ENCODE measurements at places on chromosomes 12 and 14. TPM values are rescaled to one million over a fixed set of nuclear protein-coding genes. Genes with fewer than 3 reads are reported as not detected.

Gene C14orf119
- total RNA-seq, result 10.5 TPM

Gene PKP2
- 0.25 TPM for total RNA-seq

Gene C12orf75
- total RNA-seq, result 33.2 TPM

Gene IFNG-AS1
- 0.29 TPM for total RNA-seq

Gene ZNF26
- total RNA-seq, result 27.1 TPM

Gene SLC6A12
- total RNA-seq, result not detected

Gene RNASE4
- not detected for total RNA-seq

Gene ZDHHC22
- not detected for total RNA-seq

Gene DUSP6
- total RNA-seq, result 15.5 TPM

Gene ESPL1
- 0.30 TPM for total RNA-seq

Gene TSHR
- total RNA-seq, result 0.50 TPM

Gene NRIP2
- not detected for total RNA-seq

Gene PAPOLA
- 141 TPM for total RNA-seq

Gene CD69
- total RNA-seq, result 1,104 TPM

Gene TPPP2
- total RNA-seq, result not detected

Gene KLHDC1
- total RNA-seq, result 7.4 TPM

Gene ACSS3
- not detected for total RNA-seq

DNA sequence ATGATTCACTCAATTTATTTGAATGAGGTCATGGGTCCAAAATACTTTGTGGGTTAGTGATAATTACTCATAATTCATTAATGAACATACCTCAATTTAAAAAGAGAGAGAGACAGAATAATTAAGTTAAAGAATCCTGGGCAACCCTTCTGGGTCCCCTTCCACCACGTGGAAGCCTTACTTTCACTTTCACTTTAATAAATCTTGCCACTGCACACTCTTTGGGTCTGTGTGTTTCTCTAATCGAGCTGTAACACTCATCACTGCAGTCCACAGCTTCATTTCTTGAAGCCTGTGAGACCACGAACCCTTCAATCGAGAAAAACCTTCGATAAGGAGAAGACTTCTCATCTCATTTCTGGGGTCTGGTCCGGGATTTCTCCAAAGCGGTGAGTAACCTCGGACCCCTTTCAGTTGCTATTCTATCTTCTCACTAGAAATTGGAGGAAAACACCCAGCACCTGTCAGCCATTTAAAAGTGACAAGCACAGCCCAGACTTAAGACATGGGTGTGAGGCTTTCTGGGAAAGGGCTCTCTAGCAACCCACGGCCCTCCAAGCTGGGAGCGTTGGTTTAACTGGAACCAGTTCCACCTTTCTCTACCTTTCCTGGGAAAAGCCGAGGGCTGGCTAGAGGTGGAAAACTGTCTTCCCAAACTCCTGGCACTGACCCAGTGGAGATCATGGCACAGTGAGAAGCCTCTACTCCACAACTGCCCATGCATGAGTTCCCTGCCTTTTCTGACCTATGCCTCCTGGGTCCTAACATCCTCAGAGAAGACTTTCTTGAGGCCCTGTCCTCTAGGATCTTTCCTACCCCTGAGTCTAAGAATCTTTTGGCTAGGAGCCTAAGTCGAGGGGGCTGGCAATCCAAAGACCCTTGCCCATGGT, 148.8 kb upstream of the ATF7IP start:
- H3K27ac ChIP-seq, result peak overlapping the region; percentile 85
- peaks cover 8% of the 10 kb centered on the region for H3K4me1 ChIP-seq
- DNase-seq, result no peak
- H3K27me3 ChIP-seq, result no peaks in the 10 kb centered on the region
- no peaks in the 10 kb centered on the region for H3K36me3 ChIP-seq
- H3K4me3 ChIP-seq, result peak overlapping the region; percentile 76

DNA sequence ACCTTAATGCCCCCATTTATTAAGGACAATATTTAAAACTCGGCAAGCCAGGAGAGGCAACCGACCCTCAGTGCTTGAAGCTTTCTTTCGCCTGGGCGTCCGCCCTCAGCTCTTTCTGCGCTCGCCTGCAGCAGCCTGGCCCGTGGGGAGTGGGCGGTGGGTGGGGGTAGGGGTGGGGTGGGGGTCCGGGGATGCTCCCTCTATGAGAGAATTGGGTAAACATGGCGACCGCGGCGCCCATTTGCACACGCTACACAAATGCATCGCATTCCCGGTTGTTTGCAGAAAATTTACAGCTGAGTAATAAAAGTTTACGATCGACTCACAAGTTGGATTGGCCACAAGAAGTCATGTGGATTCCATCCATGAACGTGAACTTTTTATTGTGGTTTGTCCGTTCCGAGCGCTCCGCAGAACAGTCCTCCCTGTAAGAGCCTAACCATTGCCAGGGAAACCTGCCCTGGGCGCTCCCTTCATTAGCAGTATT, 7.7 kb downstream of the HOXC8 start:
- DNase-seq, result no peak
- no peak overlapping the region for H3K4me3 ChIP-seq
- peaks cover 7% of the 10 kb centered on the region for H3K36me3 ChIP-seq
- H3K4me1 ChIP-seq, result peaks cover 13% of the 10 kb centered on the region
- H3K27me3 ChIP-seq, result peaks cover 62% of the 10 kb centered on the region

GRCh38 chr12:913919-914698, 35.4 kb downstream of the RAD52 start:
- peak overlapping the region; percentile 89 for H3K27ac ChIP-seq
- H3K36me3 ChIP-seq, result peaks cover 4% of the 10 kb centered on the region
- DNase-seq, result no peak
- H3K4me1 ChIP-seq, result peaks cover 12% of the 10 kb centered on the region
- no peak overlapping the region for H3K4me3 ChIP-seq

- DNase-seq, result no peak
- H3K36me3 ChIP-seq, result peaks cover 2% of the 10 kb centered on the region
- H3K27me3 ChIP-seq, result no peaks in the 10 kb centered on the region
- no peak overlapping the region for H3K4me3 ChIP-seq
- H3K4me1 ChIP-seq, result peaks cover 31% of the 10 kb centered on the region
These were observed 2.8 kb downstream of the PHB2 start for GRCh38 chr12:6967651-6968100.

- no peak overlapping the region for H3K27ac ChIP-seq
- H3K27me3 ChIP-seq, result no peaks in the 10 kb centered on the region
- H3K36me3 ChIP-seq, result peaks cover 5% of the 10 kb centered on the region
- no peak overlapping the region for H3K4me3 ChIP-seq
These were observed 33.8 kb downstream of the STK38L start for GRCh38 chr12:27277846-27278260.

- H3K27ac ChIP-seq, result peak overlapping the region; percentile 99
- no peaks in the 10 kb centered on the region for H3K27me3 ChIP-seq
- H3K4me1 ChIP-seq, result peaks cover 42% of the 10 kb centered on the region
- peaks cover 2% of the 10 kb centered on the region for H3K36me3 ChIP-seq
- peak overlapping the region; percentile 80 for H3K4me3 ChIP-seq
- DNase-seq, result no peak
These were observed 17.4 kb downstream of the BICDL1 start for GRCh38 chr12:120006258-120006975.

DNA sequence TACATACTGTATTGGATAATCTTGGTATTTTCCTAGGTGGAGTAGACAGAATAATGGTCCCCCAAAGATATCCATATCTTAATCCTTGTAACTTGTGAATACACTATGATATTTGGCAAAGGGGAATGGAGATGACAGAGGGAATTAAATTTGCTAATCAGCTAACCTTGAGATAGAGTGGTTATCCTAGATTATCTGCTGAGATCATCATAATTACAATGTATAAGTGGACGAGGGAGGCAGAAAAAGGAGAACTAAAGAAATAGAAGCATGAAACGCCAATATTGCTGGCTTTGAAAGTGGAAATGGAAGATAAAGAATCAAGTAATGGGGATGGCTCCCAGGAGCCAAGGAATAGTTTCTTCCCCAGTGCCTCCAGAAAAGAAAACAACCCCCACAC, 398.7 kb downstream of the NOVA1 start:
- H3K27ac ChIP-seq, result no peak overlapping the region
- no peak for DNase-seq
- no peaks in the 10 kb centered on the region for H3K27me3 ChIP-seq

- peak overlapping the region; percentile 98 for H3K27ac ChIP-seq
- peaks cover 34% of the 10 kb centered on the region for H3K4me1 ChIP-seq
These were observed 1.0 kb downstream of the NAA25 start for GRCh38 chr12:112107306-112108201.

- H3K27ac ChIP-seq, result no peak overlapping the region
- H3K4me1 ChIP-seq, result no peaks in the 10 kb centered on the region
- no peak for DNase-seq
- no peak overlapping the region for H3K4me3 ChIP-seq
These were observed 204.4 kb downstream of the SLC25A21 start for GRCh38 chr14:36967892-36968555.

- H3K4me3 ChIP-seq, result no peak overlapping the region
- H3K27ac ChIP-seq, result no peak overlapping the region
- no peaks in the 10 kb centered on the region for H3K27me3 ChIP-seq
- H3K36me3 ChIP-seq, result no peaks in the 10 kb centered on the region
- DNase-seq, result no peak
- no peaks in the 10 kb centered on the region for H3K4me1 ChIP-seq
These were observed 206.9 kb upstream of the AMIGO2 start for GRCh38 chr12:47286676-47287075.

DNA sequence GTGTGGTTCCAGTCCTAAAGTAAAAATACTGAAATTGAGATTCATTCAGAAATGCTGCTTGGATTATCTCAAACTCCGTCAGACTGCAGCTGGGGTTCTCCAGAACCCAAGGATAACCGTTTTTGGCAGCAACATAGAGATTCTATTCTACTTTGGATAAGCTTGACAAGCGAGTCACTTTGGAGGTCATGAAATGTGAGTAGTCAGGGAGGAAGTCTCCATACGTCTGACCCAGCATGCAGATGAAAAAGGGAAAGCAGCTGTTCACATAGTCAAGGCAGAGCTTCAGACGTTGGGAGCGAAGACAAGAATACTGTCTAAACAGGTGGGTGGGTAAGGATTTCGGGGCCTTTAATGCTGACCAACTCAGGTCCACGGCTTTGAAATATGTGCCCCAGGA, 14.9 kb upstream of the HSP90B1 start:
- no peak for DNase-seq
- H3K27me3 ChIP-seq, result peaks cover 20% of the 10 kb centered on the region
- no peak overlapping the region for H3K27ac ChIP-seq
- peaks cover 2% of the 10 kb centered on the region for H3K36me3 ChIP-seq
- no peak overlapping the region for H3K4me3 ChIP-seq
- no peaks in the 10 kb centered on the region for H3K4me1 ChIP-seq

DNA sequence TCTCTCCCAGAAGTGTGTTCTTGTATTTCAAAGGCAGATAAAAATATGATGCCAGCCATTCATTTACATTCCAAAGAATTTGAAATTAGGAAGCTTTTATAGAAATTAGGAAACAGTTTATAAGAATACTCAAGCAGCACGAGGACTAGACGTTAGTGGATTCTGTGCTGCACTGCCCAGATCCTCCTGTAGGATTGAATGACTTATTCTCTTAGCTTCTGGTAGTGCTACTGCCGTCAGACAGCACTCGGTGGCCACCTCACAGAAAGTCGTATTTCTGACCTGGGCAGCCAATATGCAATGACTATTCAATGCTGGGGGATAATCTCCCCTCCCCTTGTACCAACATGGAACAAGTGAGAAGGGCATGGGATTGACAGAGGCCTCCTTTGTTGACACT, 326.4 kb downstream of the RPL10L start:
- H3K27ac ChIP-seq, result no peak overlapping the region
- no peaks in the 10 kb centered on the region for H3K27me3 ChIP-seq
- DNase-seq, result no peak
- no peak overlapping the region for H3K4me3 ChIP-seq
- H3K36me3 ChIP-seq, result no peaks in the 10 kb centered on the region
- H3K4me1 ChIP-seq, result no peaks in the 10 kb centered on the region

- peaks cover 34% of the 10 kb centered on the region for H3K4me1 ChIP-seq
- H3K27ac ChIP-seq, result peak overlapping the region; percentile 47
- DNase-seq, result no peak
- H3K36me3 ChIP-seq, result peaks cover 9% of the 10 kb centered on the region
These were observed 5.4 kb downstream of the IFFO1 start for GRCh38 chr12:6550294-6551062.

- H3K4me3 ChIP-seq, result no peak overlapping the region
- DNase-seq, result no peak
- no peak overlapping the region for H3K27ac ChIP-seq
These were observed 945.8 kb downstream of the DIO2 start for GRCh38 chr14:79265366-79265946.

- H3K4me1 ChIP-seq, result peaks cover 13% of the 10 kb centered on the region
- no peak overlapping the region for H3K27ac ChIP-seq
- peaks cover 7% of the 10 kb centered on the region for H3K36me3 ChIP-seq
These were observed 25.9 kb downstream of the MMP17 start for GRCh38 chr12:131853832-131854797.

- H3K27ac ChIP-seq, result no peak overlapping the region
- no peak overlapping the region for H3K4me3 ChIP-seq
- DNase-seq, result no peak
- no peaks in the 10 kb centered on the region for H3K4me1 ChIP-seq
- H3K36me3 ChIP-seq, result no peaks in the 10 kb centered on the region
- peaks cover 13% of the 10 kb centered on the region for H3K27me3 ChIP-seq
These were observed 16.7 kb downstream of the AHSA1 start for GRCh38 chr14:77474479-77475177.

DNA sequence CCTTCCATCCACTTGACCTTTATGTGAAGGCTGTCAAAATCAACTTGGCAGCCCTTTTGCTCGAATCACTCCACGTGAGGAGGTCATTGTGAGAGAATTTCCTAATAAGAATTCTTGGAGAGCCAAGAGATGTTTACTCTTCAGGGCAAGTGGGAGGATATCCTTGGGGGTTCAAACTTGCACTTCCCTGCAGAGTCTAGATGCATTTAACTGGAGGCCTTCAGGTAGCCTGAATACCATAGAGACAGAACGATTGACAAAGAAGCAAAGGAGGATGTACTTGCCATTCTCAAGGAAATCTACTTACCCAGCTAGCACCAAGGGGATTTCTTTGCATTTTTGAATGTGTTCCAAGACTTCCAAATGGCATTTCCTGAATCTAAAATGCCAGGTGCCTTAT, 1702.6 kb upstream of the FLRT2 start:
- no peak overlapping the region for H3K4me3 ChIP-seq
- no peaks in the 10 kb centered on the region for H3K4me1 ChIP-seq
- no peak overlapping the region for H3K27ac ChIP-seq
- no peaks in the 10 kb centered on the region for H3K27me3 ChIP-seq
- no peaks in the 10 kb centered on the region for H3K36me3 ChIP-seq

GRCh38 chr12:65859519-65859918, 35.2 kb downstream of the HMGA2 start:
- H3K4me1 ChIP-seq, result no peaks in the 10 kb centered on the region
- no peak overlapping the region for H3K4me3 ChIP-seq
- peaks cover 16% of the 10 kb centered on the region for H3K27me3 ChIP-seq
- no peaks in the 10 kb centered on the region for H3K36me3 ChIP-seq

GRCh38 chr14:22740020-22740419, 26.5 kb upstream of the OXA1L start:
- no peak for DNase-seq
- peaks cover 2% of the 10 kb centered on the region for H3K36me3 ChIP-seq
- peaks cover 14% of the 10 kb centered on the region for H3K27me3 ChIP-seq
- H3K4me3 ChIP-seq, result no peak overlapping the region

- no peaks in the 10 kb centered on the region for H3K36me3 ChIP-seq
- DNase-seq, result no peak
- H3K27me3 ChIP-seq, result no peaks in the 10 kb centered on the region
- no peaks in the 10 kb centered on the region for H3K4me1 ChIP-seq
- H3K4me3 ChIP-seq, result no peak overlapping the region
These were observed 89.6 kb downstream of the MSRB3 start for GRCh38 chr12:65368055-65368454.

- H3K36me3 ChIP-seq, result no peaks in the 10 kb centered on the region
- H3K4me1 ChIP-seq, result no peaks in the 10 kb centered on the region
- no peak overlapping the region for H3K4me3 ChIP-seq
- DNase-seq, result no peak
- no peaks in the 10 kb centered on the region for H3K27me3 ChIP-seq
- H3K27ac ChIP-seq, result no peak overlapping the region
These were observed 202.7 kb upstream of the GARIN6 start for GRCh38 chr12:99444859-99445316.
